ENCODE measurements at places on chromosomes 6 and 20.
A peak's percentile ranks its signal among the peaks of the same experiment; 100 is the strongest.

DNA sequence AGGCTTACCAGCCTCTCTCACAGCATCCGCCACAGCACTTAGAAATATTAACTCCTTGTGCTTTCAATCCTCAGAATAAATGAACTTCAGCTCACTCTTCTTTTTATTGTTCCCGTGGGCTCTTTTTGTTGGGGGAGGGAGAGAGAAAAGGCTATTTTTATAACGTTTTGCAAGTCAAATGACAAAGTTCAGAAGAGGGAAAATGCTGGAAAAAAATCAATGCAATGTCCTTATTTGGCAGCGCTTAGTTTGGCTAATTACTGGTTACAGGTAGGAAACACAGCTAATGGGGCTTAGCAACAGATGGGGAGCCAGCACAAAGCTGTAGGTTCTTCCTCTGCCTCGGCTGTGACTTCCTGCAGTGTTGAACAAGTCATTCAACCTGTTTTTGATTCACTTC lies 1067.0 kb upstream of the MAP3K7 start:
- DNase-seq = no peak

DNA sequence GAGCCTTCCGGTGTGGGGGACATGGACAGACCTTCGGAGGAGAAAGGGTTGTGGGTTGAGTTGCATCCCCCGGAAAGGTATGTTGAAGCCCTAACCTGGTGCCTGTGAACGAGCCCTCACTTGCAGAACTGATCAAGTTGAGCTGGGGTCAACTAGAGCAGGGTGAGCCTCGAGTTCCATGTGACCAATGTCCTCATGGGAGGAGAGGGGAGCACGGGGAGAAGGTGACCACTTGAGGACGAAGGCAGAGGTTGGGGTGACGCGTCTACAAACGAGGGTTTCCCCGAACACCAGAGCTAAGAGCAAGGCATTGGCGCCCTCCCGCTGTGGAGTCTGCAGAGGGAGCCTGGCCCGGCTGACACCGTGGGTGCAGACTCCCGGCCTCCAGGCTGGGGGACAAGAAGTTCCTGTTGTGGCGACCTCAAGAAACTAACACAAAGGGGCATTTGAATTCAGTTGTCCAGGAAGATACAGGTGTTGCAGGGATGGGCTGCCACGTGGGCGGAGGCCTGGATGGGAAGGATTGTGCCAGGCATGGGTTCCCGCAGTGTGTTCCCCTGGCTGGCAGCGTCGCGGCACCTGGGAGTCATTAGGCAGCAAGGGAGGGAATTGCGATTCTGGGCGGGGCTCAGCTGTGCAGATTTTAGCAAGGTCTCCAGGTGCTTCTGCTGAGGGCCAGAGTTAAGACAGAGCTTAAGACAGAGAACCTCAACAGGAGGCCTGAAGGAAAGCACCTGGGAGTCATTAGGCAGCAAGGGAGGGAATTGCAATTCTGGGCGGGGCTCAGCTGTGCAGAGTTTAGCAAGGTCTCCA lies 20.4 kb upstream of the UNC93A start:
- DNase-seq = no peak

- peak; percentile 13 for DNase-seq
Observed at GRCh38 chr20:63475209-63475608, 2.8 kb upstream of the KCNQ2 start.

GRCh38 chr6:4426968-4427367 lies 291.6 kb upstream of the ECI2 start:
- no peak for DNase-seq

DNA sequence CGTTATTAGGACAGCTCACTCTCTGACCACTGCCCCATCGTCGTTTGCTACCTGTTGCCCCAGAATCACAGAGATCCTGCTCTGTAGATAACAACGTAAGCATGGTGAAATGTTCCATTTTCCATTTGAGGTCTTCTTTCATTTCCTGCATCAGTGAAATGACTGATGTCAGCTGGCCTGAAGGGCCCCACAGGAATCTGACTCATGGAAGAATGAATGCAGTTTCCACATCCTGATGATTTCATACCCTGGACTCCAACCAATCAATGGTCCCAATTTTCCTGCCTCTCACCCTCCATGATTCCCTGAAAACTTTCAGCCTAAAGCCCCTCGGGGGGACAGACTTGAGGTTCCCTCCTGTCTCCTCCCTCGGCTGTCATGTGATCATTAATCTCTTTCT lies 394.4 kb upstream of the CDH4 start:
- DNase-seq = no peak

DNA sequence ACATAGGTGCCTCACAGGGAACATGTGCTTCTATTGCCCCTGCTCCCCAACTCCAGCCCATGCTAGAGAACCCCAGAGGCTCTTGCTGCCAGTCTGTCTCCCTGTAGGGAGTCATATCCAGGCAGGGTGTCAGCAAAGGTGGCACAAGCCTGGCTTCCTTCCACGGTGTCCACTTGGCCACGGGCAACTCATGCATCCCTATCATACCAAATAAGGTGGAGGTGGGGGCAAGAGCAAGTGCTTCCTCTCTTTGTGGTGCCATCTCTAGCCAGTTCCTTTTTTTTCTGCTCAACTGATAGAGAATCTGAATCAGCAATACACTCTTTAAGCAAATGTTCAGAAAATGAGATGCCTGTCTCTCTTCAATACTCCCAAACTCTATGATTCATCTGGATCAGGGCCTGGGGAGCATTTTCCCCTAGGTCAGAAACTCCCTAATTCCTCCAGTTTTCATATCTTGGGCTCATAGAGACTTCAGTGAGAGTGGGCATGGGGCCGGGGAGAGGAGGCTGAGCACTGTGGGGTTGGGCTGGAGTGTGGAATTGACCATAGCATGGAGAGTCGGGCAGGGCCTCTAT lies 105.1 kb upstream of the GPR6 start:
- DNase-seq = peak; percentile 44

DNA sequence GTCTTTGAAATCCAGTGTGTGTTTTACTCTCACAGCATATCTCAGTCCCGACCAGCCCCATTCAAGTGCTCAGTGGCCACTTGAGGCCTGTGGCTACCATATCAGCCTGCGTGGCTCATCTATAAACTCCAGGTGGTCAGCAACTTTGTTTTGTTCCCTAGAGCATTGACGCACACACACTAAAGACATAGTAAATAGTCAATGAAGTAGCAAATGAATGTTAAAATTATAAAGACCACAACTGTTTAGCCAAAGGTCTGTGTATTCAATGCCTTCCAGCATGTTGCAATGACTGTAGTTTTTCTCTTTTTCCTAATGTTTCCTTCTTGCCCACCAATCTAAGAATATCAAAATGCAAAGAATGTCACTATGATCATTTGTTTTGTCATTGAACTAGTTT lies 238.2 kb upstream of the ZNF217 start:
- DNase-seq = no peak

DNA sequence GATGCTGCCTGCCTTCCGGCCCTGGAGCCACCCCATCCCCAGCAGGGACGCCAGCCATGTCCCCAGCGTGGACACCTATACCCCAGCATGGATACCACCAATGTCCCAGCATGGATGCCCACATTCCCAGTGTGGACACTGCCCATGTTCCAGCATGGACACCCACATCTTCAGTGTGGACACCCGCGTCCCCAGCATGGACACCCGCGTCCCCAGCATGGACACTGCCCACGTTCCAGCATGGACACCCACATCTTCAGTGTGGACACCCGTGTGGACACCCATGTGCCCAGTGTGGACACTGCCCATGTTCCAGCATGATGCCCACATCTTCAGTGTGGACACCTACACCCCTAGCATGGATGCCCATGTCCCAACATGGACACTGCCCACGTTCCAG lies 7.1 kb upstream of the FRMD1 start:
- DNase-seq = no peak

GRCh38 chr20:17683218-17684076 lies 1.4 kb upstream of the RRBP1 start:
- DNase-seq = no peak

DNA sequence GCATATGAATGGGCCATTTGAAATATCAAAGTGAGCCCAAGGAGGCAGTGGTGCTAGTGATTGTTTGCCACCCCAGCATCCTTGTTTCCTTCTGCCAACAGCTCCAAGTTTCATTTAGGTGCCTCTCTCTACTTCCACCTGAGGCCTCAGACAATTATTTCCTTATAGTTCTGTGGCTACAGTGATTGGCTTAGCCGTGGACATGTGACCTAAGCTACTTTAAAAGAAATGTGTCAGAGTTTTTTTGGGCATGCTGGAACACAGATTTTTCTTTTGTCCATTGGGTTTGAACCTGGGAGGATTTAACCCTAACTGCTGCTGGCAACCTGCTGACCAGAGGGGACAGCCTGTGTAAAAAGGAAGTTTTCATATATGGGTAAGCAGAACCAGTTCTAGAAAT lies 319.4 kb downstream of the CD109 start:
- no peak for DNase-seq

- no peak for DNase-seq
Observed at GRCh38 chr6:107801173-107801886, 22.8 kb downstream of the SCML4 start.

DNA sequence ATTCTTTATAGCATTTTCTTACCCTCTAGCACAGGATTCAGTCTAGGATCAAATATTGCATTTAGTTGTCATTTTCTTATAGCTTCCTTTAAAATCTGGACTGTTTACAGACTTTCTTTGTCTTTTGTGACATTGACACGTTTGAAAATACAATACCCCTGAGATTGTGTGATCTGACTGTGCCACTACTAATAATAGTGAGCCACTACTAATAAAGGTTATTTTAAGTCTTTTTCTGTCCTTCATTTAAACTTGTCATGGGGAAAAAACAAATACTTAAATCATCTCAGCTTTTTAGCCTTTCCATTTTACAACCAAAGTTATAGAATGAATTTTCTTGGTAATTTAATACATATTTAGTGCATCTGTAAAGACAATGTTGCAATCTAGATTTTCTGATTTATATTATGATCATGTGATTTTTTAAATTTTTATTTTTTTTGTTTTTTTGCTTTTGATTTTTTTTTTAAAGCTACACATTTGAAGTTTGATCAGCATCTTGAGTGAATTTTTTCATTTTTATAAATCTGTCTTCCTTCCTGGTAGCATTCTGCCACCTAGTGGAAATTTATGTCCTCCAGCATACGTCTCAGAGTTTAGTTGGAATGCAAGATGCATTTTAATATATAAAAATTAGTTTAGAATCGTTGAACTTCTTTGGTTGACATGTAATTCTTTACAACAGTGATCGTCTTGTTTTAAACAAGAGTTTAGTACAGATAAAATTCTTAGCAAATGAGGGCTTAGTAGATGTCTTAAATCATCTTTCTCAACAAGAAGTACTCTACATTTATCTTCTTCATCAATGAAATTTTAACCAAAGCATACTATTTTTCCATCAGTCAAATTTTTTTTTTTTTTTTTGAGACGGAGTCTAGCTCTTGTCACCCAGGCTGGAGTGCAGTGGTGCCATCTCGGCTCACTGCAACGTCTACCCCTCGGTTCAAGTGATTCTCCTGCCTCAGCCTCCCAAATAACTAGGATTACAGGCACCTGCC lies 119.4 kb downstream of the NCOA3 start:
- DNase-seq = peak; percentile 41

DNA sequence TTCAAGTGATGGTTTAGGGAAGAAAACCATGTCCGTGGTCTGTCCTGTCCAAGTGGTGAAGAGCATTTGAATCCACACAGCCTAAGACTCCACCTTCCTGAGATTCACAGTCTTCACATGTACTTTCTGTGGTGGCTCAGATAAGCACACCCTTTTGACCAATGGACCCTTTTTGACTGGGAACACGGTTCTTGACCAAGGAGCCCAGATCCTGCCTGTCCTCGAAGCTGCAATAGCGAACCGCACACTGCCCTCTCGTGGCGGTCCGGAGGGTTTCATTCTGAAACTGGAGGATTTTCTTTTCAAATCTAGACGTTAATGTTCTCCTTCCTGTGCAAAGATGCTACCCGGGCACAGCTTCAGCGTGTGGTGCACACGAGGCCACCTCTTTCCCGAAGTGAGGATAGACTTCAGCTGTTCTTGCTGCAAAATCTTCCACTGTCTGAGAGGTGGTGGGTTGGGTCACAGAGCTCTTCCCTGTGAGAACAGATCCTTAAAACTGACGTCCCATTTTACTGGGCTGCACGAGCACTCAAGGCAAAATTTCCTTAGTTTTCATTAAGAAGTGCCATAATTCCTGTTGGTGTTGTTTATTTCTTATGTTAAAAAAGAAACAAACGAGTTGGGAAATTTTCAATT lies 90.5 kb downstream of the SYNJ2 start:
- DNase-seq = peak; percentile 78

GRCh38 chr6:159400826-159401225 lies 231.6 kb downstream of the FNDC1 start:
- DNase-seq = no peak

GRCh38 chr20:35215066-35215956 lies 11.2 kb upstream of the MMP24 start:
- peak; percentile 13 for DNase-seq

GRCh38 chr20:62938105-62938888 lies at the start of gene GID8:
GID8 (plus strand) TSS chr20:62938147; CDS start chr20:62941503, 3,356 bp downstream.
- peak; percentile 63 for DNase-seq

- DNase-seq = no peak
Observed at GRCh38 chr6:128574402-128574801, 54.0 kb upstream of the PTPRK start.

DNA sequence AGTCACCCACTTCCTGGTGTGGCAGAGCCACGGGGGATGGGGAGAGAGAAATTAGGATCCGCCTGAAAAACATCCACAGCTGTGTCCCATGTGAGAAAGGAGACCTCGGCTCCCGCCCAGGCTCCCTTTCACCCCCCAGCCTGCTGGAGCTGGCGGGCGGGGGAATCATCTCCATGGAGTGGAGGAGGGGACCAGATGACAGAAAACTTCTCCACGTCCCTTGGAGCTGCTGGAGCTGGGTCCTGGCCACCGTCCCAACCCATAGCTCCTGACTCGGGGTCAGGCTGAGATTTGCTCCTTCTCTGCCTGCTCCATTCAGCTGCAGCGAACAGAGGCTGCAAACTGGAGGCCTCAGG lies 113.8 kb downstream of the CEBPB start:
- no peak for DNase-seq

DNA sequence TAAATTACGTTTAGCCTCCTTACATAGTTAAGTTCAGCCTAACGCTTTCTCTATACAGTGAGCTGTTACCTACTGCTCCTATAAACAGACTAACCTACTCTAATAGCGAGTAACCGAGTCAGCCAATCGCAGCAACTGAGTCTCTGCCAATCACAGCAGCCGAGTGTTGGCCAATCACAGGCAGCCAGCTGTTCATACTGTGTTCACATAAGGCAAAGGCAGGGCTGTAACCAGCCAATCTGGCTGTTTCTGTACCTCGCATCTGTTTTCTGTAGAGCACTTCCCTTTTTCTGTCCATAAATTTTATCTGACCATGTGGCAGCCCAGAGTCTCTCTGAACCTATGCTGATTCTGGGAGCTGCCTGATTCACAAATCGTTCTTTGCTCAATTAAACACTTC lies 263.9 kb upstream of the JARID2 start:
- peak; percentile 37 for DNase-seq

GRCh38 chr6:115773741-115774140 lies 286.9 kb downstream of the FRK start:
- DNase-seq = no peak

DNA sequence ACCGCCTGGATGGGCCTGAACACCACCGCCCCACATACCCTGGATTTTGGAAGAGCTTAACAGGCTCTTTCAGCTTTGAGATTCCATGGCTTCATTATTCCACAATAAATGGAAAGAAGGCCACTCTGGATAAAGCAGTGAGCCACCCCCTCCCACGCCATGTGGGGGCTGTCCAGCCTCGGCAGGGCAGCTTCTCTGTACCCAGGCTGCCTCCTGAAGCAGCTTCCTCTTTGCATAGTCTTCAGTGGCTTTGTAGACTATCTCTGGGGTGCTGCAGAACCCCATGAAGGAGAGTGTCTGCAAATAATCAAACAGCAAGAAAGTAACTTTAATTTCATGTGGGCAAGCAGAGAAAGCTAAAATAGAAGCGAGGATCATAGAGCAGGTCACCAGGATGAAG lies 96.6 kb upstream of the NXT1 start:
- peak; percentile 66 for DNase-seq
